ENCODE measurements at places on chromosomes 5 and 9.
A peak's percentile ranks its signal among the peaks of the same experiment; 100 is the strongest.

- peak; percentile 14 for DNase-seq
Observed at GRCh38 chr5:59562756-59563389, 330.7 kb downstream of the PDE4D start.

- no peak for DNase-seq
Observed at GRCh38 chr9:97744710-97745708, 47.9 kb upstream of the XPA start.

DNA sequence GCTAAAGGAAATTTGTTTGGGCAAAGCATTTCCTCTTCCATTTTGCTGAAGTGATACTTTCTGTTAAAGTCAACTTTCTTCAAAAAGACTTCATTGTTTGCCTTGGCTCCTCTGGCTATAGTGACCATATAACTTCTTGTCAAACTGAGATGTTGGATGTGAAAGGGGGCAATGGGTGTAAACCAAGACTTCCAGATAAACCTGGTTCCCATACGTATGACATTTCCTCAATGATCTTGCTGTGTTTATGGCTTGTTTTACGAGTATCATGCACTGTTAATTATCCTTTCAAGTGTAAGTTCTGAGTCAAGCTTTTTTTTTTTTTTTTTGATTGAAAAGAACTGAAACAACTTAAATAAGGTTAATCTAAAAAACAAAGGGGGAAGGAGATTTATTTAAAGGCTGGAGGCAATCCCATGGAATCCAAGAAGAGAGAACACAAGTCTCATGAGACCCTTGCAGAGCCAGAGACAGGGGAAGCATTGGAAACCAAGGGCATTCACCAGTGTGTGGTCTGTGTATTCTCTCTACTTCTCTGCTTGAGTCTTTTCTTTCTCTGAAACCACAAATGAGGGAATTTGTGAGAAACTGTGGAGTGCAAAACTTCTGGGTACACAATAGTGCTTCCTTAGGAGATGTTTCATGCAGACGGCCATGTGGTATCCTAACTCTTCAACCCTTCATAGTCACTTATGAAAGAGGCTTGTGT lies 335.3 kb downstream of the RAB3C start:
- DNase-seq, result no peak

DNA sequence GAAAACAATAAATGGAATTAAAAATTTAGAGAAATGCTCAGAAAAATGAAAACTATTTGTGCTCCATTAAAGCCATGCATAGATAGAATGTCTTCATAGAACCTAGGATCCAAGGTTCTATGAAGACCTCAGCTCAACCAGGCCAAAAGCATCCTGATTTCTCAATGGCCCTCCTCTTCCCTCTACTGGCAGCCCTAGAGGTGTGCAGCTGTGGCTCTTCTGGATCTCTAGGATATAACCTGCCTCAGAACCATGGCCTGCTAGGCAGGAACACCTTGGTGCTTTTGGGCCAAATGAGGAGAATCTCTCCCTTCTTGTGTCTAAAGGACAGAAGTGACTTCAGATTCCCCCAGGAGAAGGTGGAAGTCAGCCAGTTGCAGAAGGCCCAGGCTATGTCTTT lies 15.1 kb downstream of the IFNA1 start:
- DNase-seq, result no peak

Measured in GM04504 (cell line).